ENCODE measurements at places on chromosomes 16 and 17.

GRCh38 chr17:4375039-4375748, 8.7 kb upstream of the UBE2G1 start:
- DNase-seq = no peak

DNA sequence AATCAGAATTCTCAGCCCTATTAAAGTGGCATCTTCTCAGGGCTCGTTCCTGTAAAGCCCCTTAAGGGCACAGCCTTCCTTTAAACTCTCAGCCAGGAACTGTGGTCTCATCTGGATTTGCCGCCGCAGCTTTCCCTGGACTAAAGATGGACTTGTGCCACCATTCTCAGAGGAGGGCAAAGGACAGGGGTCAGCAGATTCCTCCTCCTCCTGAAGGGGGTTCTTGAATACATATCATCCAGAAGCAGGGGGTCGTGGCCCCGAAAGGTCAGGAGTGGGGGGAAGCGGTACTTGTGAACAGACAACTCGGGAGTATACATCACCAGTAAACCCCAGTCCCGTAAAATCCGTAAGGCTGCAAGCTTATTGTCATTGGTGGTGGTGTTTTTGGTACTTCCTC, 174.8 kb downstream of the RPTOR start:
- no peak for DNase-seq

GRCh38 chr16:77190190-77190477, 856 bp upstream of the MON1B start:
- no peak for DNase-seq

DNA sequence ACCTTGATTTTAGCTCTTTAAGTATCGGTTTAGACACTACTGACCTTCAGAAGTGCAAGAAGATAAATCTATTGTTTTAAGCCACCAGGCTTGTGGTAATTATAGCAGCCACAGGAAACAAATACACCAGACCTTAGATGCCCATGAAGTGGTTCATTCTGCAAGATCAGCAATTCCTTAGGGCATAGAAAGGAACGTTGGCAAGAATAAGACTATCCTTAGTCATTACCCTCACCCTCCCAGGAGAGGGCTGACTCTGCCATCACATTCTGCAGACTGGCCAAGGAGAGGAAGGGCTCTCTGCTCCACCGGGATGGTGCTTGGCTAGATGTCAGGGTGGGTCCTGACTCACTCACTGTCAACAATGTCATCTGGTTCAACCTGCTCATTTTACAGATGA, 14.1 kb upstream of the NDEL1 start:
- DNase-seq = no peak

DNA sequence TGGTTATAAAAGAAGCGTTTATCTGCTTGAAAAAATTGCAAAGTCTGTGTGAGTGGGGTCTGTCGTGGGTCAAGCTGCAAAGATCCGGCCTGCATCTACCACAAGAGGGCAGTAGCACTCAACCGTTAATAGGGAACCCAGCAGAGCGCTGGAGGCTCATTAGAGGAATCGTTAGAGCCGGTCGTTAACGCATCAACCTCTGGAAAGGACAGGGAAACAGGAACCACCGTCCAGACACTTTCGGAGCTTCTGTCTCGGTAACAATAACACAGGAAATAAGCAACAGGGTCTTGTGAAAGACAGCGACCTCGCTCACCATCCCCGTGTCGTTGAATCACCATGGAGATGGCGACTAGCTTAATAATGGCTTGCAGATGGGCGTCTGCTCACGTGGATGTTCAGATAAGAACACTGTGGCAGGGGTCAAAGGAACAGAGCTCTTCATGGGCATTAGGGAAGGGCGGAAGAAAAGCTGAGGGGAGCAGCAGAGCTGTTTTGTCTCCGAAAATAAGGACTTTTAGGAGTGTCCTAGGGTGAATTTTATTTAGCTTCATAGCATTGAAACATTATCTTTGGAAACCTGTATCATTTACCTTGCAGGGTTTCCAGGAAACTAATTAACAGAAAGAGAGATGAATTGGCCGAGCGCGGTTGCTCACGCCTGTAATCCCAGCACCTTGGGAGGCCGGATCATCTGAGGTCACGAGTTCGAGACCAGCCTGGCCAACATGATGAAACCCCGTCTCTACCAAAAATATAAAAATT, 11.9 kb upstream of the NSRP1 start:
- DNase-seq = peak; percentile 63

DNA sequence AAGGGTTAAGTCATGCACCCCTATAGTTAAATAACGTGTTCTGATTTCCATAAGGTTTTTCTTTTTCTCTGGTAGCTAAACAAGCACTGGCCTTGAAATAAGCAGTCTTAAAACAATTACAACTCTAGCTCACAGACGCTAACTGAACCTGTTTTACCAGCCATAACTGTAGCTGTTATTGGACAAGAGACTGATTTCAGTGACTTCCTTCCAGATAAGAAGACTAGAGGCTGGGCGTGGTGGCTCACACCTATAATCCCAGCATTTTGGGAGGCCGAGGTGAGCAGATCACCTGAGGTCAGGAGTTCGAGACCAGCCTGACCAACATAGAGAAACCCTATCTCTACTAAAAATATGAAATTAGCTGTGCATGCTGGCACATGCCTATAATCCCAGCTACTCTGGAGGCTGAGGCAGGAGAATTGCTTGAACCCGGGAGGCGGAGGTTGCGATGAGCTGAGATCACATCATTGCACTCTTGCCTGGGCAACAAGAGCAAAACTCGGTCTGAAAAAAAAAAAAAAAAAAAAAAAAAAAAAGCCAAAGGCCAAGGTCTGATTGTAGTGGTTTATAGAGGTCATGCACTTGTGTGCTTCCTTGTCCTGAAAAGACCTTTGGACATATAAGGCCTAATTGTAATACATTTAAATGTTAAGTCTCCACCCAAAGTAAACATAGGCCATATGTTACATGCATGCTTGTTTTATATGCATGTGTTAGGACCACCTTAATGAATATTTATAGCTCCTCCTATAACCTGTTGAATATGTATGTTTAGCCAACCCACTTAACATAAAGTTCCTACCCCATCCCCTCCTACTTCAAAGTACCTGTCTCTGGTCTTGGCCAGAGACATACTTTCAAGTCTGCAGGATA, 319.5 kb upstream of the CA10 start:
- DNase-seq = no peak

DNA sequence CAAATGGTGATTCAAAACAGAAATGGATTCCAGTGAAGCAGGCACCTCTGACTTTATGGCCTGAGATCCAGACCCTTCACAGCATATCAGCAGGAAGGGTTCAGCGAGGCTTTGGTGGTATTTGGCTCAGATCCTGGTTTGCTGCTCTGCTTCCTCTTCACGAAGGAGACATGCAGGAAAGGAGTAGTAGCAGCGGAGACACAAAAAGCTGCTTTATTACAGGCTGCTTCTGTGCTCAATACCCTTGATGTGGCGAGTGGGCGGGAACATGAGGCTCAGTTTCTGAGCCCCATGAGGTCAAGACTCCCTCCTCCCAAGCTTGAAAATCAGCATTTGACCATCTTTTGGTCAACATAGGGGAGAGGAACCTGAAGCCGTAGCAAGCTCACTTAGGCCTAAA, 213.3 kb upstream of the AXIN2 start:
- DNase-seq = no peak

- DNase-seq = no peak
These were observed 140.6 kb upstream of the NUDT7 start for GRCh38 chr16:77581706-77582105.

GRCh38 chr16:11498683-11499082, 88.0 kb downstream of the LITAF start:
- DNase-seq = no peak

DNA sequence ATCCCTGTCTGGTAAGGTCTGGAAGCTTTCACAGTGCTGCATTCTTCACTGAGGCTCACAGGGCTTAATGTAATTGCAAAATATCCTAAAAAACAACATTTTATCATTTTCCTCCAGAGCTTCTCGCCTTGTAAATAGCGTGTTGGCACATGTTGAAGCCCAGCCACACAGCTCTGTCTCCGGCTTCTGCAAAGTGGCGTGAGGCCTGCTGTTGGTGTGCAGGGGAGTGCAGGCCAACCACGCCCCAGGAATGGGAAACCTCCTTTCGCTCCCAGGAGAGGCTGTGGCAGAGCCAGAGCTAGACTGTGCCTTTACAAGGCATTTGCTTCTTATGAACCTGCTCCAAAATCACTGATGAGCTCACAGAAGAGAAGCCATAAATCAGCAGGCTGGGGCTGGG, 248.2 kb upstream of the MAF start:
- no peak for DNase-seq

DNA sequence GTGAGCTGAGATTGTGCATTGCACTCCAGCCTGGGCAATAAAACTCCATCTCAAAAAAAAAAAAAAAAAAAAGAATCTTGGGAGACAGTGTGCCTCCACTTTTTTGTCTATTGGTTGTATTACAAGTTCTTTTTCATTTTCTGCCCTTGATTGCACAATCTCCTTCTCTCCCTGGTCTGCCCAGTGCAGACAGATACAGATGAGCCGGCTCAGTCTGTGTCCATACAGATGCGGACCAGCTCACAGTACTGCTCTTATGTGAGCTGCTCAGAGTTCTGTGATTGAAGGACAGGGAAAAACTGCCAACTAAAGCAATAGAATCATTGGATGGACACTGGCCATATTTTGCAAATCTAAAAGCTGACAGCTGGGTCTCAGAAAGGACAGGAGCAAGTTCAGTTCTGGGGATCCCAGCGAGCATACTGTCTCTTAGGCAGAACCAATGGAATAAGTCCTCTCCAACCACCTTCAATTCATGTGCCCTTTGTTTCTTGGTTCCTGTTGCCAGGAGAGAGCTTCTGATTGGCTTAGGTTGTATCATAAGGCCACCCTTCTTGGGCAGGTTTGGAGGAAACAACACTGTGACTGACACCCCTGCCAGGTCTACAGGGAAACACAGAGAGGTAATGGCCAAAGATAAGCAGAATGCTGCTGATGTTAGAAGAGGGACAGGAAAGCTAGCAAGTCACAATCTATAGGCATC, 495.6 kb upstream of the HSBP1 start:
- no peak for DNase-seq

- no peak for DNase-seq
These were observed 29.9 kb downstream of the CACNG4 start for GRCh38 chr17:66994361-66994760.

GRCh38 chr17:59440757-59441463, 109.5 kb downstream of the YPEL2 start:
- peak; percentile 77 for DNase-seq

DNA sequence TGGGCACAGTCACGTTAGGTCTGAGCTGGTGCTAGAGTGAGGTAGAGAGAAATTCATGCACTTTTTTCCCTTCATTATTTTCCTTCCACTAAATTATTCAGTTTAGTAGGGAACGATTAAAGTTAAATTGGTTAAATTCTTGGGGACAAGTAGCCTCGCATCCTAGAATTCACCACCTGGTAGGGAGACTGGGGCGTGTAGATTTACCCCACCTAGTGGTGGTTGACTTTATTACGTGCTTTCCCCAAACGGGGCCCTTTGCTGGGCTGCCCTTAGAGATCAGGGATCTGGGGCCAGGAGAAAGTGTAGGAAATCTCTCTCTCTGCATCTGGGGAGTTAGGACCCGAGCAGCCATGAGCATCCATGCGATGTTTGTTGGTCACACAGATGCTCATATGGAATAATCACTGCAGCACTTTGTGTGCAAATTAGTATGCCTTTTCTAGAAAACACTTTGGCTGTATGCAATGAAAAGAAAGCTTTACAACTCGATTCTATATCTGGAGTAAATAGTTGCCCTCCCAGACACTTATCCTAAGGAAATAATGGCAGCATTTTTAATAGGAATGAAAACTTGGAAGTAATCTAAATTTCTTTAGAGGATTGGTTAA, 107.0 kb downstream of the PLCG2 start:
- DNase-seq = no peak

DNA sequence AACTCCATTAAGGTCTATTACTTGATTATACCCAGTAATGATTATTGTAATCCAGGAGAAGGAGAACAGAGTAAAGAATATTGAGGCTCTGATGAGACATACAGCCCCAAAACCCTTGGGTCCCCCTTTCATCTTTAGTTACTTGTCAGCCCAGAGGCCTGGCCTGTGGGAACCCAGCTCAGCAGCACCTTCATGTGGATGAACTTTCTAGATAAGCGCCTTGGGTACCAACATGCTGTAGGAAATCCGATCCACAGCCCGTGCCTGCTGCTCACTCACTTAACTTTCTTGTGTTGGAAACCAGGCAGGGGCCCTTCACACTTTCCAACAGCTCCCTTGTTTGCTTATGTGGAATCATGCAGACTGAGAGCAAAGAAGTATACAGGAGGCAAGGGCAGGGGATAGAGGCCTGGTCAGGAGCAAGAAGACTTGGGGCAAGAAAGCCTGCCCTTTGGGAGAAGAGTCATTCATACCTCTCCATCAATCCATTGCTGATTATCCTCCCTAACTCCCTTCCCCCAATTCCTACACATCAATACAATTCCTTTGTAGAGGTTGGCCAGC, 64.0 kb upstream of the SOX9 start:
- DNase-seq = no peak
